ENCODE measurements at places on chromosomes 2 and 18. TPM values are rescaled to one million over a fixed set of nuclear protein-coding genes. Genes with fewer than 3 reads are reported as not detected.

Gene PER2
- 1.7 TPM for total RNA-seq

Gene RDH14
- total RNA-seq, result 17.2 TPM

Gene ADCYAP1
- not detected for total RNA-seq

Gene EMILIN1
- 21.3 TPM for total RNA-seq

Gene SOWAHC
- 6.0 TPM for total RNA-seq

Gene AOX1
- 5.4 TPM for total RNA-seq

Gene SERPINB13
- total RNA-seq, result not detected
